Progenitor cell of endocrine pancreas (in vitro differentiated cells): ENCODE measurements at places on chromosomes 7 and 10.

GRCh38 chr10:5723692-5724091 lies 39.1 kb downstream of the TASOR2 start:
- DNase-seq, result no peak

DNA sequence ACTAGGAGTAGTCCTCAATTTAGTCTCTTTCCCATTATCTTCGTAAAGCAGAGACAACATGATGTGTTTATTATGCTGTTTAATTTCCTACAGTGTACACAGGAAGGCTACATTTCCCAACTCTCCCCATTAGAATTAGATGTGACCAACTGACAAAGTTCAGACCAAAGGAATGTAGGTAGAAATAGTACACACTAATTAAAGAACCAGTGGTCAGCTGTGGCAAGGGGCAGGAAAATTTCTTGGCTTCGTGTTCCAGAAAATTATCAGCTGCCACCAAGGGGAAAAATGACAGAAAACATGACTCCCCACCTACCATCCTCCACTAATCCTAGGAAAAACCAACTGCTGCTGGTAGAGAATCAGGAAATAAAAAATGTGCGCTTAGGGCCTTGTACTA lies 125.6 kb downstream of the PPP1R3A start:
- no peak for DNase-seq

- no peak for DNase-seq
These were observed 1.0 kb downstream of the ASAH2 start for GRCh38 chr10:50250096-50250854.

DNA sequence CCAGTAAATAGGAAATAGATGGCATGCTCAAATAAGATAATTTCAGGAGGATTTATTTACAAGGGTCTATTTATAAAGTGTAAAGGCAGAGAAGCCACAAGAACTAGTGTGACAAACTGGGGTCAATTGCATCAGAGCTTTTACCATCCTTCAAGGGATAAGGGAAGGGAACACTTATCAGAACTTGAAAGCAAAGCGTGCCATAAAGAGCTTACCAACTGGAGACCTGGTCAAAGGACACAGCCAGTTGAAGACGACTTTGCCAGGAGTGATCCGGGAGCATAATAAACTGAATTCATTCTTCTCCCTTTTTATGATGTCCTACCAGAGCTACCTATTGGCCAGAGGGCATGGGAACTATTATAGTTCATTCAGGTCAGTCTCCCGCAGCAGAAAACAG lies 3.2 kb upstream of the PPP1R3A start:
- no peak for DNase-seq
